ENCODE measurements at places on chromosomes 4 and X. TPM values are rescaled to one million over a fixed set of nuclear protein-coding genes. Genes with fewer than 3 reads are reported as not detected.

- peak; percentile 52 for DNase-seq
Measured at GRCh38 chr4:67700116-67700737, 728 bp downstream of the UBA6 start.

DNA sequence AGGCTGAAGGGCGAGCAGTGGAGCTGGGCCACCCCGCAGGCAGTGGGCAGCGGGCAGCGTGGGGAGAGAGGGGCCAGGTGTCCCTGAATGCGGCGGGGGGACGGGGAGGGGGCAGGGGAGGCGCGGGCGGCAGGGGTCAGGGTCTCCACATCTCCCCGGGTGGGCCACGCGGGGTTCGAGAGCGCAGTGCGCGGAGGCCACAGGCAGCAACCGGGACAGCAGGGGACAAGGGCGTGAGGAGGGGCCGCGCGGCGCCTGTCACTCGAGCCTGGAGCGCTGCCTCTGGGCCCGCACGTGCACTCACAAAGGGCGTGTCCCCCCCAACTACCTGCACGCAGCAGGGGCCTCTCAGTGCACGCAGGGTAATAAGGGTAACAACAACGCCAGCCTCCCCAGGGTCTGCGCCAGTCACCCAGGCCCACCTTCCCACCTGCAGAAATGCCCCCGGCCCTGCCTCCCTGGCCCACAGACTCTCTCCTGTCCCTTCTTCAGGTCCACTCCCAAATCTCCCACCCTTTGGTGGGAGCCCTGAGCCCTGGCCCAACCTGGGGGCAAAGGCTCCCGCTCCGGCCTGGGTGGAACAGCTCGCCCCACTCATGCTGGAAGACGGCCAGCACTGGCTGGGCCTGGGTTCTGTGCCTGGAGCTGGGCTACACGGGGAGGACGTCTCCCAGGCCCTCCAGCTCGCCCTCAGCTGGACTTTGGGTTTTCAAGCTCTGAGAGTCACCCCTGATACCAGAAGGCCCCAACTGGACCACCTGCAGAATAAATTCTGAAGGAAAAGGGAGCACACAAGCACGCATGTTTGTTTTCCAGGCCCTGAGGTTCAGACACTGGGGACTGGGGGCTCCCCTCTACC lies 53.2 kb downstream of the ZFYVE28 start:
- peak; percentile 2 for DNase-seq

DNA sequence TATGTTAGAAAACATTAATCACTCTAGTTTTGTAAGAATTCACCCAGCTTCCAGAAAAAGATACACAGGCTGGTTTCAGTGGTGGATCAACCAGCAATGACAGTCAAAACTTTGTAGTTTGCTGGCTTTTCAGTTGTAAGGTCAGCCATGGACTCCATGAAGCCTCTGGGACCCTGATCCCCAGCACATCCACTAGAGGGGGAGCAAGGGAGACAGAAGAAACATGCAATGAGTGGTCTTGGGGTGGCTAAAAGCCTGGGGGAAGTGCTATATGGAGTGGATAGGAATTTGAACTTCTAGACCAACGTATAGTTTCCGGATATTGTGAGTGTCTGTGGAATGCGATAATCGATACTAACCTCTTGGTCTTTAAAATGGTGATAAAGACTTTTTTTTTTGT lies 72.7 kb downstream of the AFF2 start:
- no peak for DNase-seq

GRCh38 chr4:7519638-7520376 lies 85.1 kb upstream of the PSAPL1 start:
- DNase-seq: no peak

- no peak for DNase-seq
Measured at GRCh38 chr4:72969976-72970375, 99.5 kb downstream of the COX18 start.

DNA sequence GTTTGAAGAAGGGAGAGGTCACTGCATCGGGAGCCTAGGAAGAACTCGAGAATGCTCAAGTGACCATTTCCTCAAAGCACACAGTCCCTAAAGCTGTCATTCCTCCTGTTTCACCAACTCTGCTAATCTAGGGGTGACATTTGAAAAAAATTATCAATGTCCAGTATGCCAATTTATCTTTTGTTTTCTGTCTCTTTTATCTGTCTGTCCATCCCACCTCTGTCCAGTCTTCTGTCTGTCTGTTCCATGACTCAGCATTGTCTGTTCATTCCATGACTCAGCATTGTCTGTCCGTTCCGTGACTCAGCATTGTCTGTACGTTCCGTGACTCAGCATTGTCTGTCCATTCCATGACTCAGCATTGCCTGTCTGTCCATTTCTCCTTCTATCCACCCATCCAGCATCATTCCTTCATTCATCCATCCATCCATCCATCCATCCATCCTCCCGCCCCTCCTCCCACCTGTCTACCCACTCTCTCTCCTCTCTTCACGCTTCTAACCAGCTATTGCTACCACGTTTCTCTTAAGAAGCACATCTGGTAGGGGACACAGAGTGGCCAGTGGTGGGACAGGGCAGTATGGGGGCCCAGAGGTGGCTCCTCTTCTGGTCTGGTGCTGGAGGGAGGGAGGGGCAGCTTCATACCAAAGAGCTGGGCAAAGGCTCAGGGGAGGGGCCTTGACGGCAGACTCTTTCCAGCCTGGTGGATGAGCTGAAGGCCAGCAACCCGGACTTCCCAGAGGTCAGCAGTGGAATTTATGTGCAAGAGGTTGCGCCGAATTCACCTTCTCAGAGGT lies 34.1 kb downstream of the HTRA3 start:
- peak; percentile 90 for DNase-seq

DNA sequence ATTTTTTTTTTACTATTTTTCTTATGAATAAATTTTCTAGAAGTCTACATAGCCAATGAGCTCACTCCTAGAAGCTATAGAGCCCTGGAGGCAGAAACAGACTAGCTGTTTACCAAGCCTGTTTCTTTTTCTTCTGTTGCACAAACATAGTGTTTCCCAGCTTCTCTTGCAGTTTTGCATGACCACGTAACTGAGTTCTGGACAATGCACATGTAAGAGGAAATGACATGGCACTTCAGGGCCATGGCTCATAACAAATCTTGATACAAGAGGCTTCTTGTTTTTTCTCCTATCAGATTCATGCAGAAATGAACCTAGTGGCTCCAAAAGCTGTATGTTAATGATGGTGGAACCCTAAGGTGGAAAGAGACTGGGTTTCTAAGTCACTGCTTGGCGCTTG lies 127.4 kb downstream of the ZNF330 start:
- no peak for DNase-seq

DNA sequence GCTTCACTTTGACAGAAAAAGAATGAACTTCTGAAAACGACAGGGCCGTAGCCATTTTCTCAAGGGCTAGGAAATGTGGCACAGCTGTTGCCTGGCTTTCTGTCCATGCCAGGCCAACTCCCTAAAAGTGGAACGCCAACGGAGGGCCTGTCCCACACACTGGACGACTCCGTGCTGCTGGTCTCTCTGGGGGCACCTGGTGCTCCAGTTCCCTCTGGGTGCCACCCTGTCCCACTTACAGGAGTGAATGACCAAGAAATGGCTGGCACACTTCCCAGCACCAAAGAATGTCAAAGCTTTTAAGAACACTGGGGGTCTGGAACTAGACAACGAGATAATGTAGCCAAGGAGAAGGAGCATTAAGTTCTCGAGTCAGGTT lies 40.9 kb downstream of the GATB start:
- DNase-seq: no peak

GRCh38 chrX:153819384-153820040 lies 10.8 kb downstream of the PDZD4 start:
- no peak for DNase-seq

DNA sequence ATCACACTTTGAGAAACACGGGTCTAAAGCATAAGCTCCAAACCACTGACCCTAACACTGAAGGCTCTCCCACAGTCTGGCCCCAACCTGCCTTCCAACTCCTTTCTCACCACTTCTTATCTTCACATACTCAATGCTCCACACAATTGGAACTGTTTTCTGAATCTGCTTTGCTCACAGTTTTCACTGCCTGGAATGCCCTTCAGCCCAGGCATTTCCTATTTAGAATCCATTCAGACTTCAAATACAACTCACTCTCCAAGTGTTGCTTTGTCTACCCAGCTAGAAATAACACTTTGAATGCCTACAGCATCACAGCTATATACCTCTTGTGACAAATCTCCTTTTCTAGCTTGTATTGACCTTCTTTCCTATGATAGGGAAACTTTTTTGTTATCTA lies 10.2 kb downstream of the OTUD4 start:
- no peak for DNase-seq

DNA sequence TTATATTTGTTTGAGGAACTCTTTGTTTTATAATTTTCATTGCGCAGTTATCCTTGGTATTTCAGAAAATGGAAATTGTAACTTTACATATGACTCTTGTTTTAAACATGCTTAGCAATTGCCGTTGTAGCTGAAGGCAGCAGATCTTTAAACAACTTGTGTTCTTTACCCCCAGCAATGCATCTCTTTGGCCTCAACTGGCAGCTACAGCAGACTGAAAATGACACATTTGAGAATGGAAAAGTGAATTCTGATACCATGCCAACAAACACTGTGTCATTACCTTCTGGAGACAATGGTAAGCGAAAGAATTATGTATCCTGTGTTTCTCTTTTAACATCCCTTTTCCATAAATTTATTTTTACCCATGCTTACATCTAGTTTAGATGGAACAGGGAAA lies 263.6 kb downstream of the DCTD start:
- no peak for DNase-seq

DNA sequence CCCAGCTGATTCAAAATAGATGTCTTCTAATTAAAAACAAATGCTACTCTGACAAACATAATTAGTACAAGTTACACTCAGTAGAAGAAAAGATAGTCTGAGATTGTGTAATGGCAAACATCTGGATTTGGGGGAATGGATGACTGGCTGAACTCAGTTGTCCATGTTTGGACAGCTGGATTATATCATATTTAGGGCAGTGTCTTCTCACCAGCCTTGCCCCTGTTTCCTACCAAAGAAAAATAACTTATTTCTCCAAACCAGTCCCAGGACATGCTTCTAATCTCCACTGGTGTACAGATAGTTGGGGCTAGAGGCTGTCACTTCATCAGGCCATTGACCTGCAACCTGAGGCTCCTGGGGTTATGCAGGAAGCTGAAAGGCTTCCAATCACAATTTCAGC lies 237.3 kb downstream of the USP46 start:
- DNase-seq: no peak

GRCh38 chr4:186778134-186778533 lies 54.5 kb upstream of the FAT1 start:
- DNase-seq: no peak

- no peak for DNase-seq
Measured at GRCh38 chr4:84085986-84086385, 413.1 kb downstream of the NKX6-1 start.

- no peak for DNase-seq
Measured at GRCh38 chrX:134543288-134543687, 83.3 kb downstream of the HPRT1 start.

DNA sequence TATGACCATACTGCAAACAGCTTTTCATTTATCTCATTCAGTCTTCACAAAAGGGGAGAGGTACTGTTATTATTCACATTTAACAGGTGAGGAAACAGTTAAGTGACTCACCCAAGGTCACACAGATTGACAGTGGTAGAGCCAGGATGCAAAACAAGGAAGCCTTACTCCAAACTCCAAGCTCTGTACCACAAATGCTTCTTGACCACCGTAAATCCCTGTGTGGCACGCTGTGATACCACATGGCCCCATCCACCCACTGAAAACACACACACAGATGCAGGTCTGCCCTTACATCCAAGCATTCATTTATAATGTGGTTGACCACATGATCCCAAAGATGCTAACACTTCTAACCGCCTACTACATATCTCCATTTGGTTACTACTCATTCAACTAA lies 129.5 kb downstream of the TSPAN5 start:
- no peak for DNase-seq

- DNase-seq: no peak
Measured at GRCh38 chr4:8108261-8108660, 50.4 kb downstream of the ABLIM2 start.

- no peak for DNase-seq
Measured at GRCh38 chr4:151302432-151302831, 23.0 kb downstream of the SH3D19 start.

DNA sequence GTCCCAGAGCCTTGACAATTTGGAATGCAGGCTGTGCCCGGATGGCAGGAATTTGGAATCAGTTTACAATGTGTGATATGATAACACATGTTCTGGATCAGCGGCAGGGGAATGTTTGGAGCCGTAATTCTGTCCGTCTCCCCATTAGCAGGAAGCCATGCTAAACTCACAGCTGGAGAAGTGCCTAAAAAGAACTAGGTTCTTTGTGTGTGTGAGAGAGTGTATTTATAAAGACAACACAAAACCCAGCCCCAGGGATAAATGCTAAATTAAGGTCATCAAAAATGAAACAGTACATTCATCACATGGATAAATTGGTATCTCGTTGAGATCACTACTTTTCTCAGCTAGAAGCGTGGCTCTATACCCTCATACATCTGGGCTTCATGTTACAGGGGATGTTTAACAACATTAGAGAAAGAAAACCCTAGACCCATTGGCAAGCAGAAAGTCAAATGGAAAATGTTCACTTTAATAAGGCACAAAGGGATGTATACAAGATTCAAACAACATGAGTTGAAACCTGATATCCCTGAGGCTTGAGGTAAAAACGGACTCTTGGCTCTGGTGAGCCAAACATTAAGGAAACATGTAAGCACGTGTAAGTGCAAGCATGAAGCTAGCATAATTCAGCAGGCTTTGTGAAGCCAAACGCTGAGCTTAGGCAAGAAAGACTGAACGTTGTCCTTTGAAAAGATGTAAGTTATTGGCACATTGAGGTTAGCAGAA lies 18.0 kb upstream of the TMEM131L start:
- no peak for DNase-seq

DNA sequence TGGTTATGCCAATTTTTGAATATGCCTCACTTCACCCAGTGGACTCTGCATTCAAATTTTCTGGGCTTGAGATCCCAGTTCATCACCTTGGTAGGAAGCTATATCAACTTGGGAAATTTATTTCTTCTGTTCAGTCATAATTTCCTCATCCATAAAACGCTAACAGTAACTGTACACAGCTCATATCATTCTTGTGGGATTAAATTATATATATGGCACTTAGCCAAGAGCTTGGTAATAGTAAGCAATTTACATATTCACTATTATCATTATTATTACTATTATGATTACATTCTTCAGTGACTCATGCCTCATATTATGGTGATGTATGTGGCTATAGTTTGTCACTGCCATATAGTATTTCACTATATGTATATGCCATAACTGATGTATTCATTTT lies 177.6 kb downstream of the CPE start:
- peak; percentile 49 for DNase-seq

DNA sequence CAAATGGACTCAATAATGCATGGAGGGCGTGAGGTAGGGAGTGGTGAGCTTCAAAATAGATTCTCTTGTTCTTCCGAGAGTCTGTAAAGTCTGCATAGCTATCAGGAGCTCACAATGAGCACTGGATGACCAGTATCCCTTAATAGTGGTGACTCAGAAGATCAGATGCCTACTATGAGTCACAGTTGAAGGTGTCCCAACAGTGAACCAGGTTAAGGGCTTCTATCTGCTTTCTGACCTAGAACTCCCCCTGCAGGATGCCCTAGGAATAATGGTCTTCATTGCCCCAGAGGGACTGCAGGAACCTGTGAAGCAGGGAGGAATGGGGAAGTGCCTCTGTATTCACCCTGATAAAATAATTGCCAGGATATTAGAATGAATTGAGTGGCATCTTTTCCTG lies 22.1 kb downstream of the DGKK start:
- peak; percentile 81 for DNase-seq

Gene SLIT2
- total RNA-seq: 28.7 TPM

Gene SULT1E1
- total RNA-seq: not detected

Gene SPACA5B
- not detected for total RNA-seq

Gene RIBC1
- 1.6 TPM for total RNA-seq

Gene SLAIN2
- total RNA-seq: 12.5 TPM

Gene NPY5R
- total RNA-seq: not detected

Gene TAF7L
- 0.35 TPM for total RNA-seq

Gene GLUD2
- 0.40 TPM for total RNA-seq

Gene LRP2BP
- total RNA-seq: 0.44 TPM

Gene CT45A1
- total RNA-seq: not detected

Data from PC-3 (cell line).